Foreskin fibroblast (primary cell): ENCODE measurements at places on chromosomes 5 and 9.

- no peak for DNase-seq
Observed at GRCh38 chr5:159963935-159964334, 45.0 kb upstream of the TTC1 start.

DNA sequence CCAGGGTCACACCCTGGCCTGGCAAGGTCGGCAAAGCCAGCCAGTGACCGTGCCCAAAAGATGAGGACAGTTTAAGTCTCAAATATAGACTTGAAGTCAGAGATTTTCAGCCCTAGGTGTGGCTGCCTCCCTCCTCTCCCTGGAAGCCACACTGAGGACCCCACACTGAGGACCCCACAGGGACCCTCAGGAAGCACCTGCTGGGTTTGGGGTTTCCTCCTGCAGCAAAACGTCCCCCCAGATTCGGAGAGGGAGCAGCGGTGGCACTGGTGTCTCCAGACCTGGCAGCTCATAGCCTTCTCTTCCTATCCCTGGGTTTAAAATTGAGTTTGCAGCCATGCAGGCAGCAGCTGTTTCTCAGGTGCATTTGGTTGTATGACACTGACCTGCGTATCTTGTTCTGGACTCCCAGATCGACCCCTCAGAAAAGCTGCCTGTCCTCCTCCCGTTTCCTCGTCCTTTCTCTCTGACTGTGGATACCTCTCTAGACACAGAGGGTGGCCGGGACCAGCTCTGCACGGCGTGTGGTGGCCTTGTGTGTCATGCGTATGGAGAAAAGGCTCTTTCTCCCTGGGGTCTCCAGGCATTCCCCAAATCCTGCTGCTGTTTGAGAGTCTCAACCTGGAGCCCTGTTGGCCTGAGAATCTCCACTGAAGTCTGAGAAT lies 36.6 kb downstream of the MRPL36 start:
- no peak for DNase-seq

GRCh38 chr5:178063277-178063676 lies 50.1 kb upstream of the N4BP3 start:
- DNase-seq: no peak

GRCh38 chr5:142453932-142454331 lies 129.1 kb upstream of the SPRY4 start:
- no peak for DNase-seq

DNA sequence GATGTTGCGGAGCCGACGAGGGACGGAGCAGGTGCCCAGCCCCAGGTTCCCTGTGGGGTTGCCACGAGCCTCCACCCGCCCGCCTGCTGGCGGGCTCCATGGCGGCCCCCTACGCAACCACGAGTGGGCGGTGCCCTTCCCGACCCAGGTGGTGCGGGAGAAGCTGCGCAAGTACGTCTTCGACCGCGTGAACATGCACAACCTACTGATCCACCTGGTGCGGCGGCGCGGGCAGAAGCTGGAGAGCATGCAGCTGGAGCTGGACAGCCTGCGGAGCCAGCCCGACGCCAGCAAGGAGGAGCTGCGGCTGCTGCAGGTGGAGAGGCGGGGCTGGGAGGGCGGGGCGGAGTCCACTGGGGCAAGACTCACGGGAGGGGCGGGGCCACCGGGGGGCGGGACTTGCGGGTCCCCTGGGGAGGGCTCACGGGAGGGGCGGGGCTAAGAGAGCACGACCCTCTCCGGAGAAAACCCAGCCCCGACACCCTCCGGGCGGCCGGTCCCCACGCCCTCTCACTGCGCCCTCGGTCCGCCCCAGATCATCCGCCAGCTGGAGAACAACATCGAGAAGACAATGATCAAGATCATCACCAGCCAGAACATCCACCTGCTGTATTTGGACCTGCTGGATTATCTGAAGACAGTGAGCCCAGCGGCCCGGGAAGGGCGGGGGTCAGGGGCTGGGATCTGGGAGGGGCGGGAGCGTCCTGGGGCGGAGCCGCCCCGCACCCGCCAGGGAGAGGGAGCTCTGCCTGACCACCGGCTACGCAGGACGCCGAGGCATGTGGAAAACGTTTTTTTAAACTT lies 3.9 kb downstream of the CCDC183 start:
- peak; percentile 71 for DNase-seq

GRCh38 chr5:134125039-134126015 lies 10.8 kb downstream of the TCF7 start:
- DNase-seq: peak; percentile 98

DNA sequence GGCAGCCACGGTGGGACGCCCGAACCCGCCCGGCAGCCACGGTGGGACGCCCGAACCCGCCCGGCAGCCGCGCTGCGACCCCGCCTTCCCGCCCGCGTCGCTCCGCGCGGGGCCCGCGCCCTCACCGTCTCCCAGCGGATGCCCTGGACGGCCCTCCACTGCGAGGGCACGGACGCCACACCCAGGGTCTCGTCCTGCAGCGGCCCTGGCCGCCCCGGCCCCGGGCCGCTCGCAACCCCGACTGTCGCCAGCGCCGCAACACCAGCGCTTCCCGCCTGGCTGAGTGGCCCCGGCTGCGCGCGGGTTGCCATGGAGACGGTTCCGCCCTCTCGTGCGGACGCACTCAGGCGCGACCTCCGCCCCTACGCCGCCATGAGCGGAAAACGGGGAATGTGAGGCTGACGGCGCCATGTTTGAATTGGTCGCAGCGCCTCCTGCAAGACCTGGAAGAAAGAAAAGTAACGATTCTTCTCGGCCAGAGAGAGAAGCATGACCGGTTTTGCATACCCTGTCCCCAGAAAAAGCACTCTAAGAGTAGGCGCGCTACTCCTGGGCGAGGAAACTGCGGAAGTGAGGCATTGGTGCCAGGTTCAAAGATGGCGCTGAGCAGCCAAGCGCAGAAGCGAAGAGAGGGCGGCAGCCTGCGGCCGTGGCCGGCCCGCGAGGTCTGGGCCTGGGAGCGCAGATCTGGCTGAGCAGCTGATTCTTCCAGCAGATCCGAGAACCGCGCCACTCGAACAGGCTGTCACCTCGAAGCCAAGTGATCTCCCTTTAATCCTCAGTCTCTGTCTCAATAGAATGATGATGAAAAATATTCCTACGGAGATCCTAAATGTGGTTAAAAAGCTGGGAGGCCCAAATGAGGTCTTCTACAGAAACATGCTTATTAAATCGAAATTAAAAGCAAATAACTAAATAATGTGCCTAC lies at the start of gene DYNC2I2:
DYNC2I2 (minus strand) TSS at position 432 of the 928 bp plus-strand sequence; CDS start at position 311, 121 bp downstream.
- DNase-seq: peak; percentile 98

GRCh38 chr5:84597904-84598303 lies 213.2 kb upstream of the EDIL3 start:
- no peak for DNase-seq
